Activated CD8-positive, alpha-beta memory T cell treated with anti-CD3 and anti-CD28 coated beads, Interleukin-2, amount 10 ng/mL, durations not matched to agents 7 days and 5 days (primary cell): ENCODE measurements at places on chromosomes 1 and 21. TPM values are rescaled to one million over a fixed set of nuclear protein-coding genes. Genes with fewer than 3 reads are reported as not detected.

DNA sequence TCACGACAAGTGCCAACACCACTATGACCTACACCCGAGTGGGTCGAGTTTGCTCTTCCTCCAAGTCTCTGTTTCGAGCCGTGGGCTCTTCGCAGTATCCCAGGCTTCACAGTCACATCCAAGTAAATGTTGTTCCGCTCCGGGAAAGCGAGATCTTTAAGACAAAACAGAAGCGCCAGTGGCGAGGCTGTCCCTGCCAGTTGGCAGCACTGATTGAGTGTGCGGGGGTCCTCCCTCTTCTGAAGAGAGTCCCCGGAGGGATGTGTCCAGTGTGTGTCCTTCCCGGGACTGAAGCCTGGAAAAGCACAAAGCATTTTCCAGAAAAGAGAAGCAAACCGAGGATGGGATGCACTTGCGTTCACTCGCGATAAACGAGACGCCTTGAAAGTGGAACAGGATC, 158.9 kb downstream of the PRDM16 start:
- no peaks in the 10 kb centered on the region for H3K27me3 ChIP-seq
- H3K4me3 ChIP-seq, result no peak overlapping the region
- H3K27ac ChIP-seq, result no peak overlapping the region
- no peak for DNase-seq

DNA sequence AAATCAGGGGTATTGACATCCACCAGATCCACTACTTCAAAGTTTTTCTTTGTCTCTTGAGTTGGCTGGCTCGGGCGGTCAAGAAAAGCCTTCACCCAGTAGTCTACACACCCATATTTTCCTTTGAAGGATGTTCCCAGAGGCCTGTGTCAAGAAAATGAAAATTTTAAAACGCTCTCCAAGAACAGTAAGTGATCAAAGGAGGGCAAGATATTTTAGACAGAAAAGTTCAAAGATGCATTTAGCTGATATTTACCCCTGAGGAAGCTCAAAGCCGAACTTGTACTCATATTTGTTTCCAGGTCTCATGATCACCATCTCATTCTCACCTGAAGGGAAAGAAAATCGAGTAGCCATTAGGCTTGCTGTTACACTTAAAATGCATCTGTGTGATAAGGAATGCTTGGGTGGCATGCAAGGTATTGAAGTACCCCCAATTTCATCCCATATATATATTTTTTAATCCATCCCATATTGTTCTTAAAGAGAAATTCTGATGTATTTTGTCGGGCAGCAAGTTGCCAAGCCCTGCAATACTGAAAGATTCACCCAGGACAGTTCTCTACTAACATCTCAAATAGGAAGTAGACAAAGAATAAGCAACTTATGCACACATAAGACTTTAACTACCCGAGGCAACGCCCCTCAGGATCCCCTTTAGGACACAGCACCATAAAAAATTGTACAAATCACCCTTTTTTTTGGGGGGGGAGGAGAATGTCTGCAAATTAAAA, 1.1 kb downstream of the TXNIP start:
- H3K36me3 ChIP-seq, result peaks cover 44% of the 10 kb centered on the region
- H3K27me3 ChIP-seq, result no peaks in the 10 kb centered on the region
- H3K4me3 ChIP-seq, result peak overlapping the region; percentile 99
- DNase-seq, result no peak
- H3K4me1 ChIP-seq, result peaks cover 64% of the 10 kb centered on the region
- H3K27ac ChIP-seq, result peak overlapping the region; percentile 94

The AMY1B gene
- total RNA-seq, result not detected

The TNFRSF4 gene
- total RNA-seq, result 72.4 TPM

- no peak overlapping the region for H3K4me3 ChIP-seq
- DNase-seq, result peak; percentile 87
- H3K4me1 ChIP-seq, result peaks cover 3% of the 10 kb centered on the region
- H3K36me3 ChIP-seq, result no peaks in the 10 kb centered on the region
Observed at GRCh38 chr21:42258150-42258884, 39.4 kb downstream of the ABCG1 start.

DNA sequence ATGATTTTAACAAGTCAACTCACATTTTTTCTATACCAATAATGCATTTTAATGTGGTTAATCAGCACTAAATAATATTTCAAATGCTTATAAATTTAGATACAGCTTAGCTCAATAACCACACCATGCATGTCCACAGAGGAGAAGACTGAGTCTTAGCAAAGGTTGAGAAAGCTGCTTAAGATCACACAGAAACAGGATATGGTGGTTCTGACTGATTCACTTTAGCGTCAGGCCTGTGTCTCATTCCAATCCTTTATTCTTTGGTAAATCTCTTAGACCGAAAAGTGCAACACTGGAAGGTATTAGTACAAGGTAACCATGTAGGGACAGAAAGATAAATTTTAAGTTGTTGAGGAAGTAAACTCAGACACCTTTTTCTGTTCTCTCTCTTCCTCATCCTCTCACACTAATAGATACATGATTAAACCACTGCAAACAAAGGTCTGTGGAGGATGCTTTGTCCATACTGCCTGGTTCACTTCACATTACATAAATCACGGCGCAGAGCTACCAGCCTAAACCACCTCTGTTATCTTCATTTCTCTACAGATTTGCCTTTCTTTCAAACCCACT, 139.0 kb downstream of the DPYD start:
- H3K4me3 ChIP-seq, result no peak overlapping the region
- H3K27ac ChIP-seq, result no peak overlapping the region
- no peaks in the 10 kb centered on the region for H3K36me3 ChIP-seq
- DNase-seq, result no peak

The HCN3 gene
- 6.1 TPM for total RNA-seq

DNA sequence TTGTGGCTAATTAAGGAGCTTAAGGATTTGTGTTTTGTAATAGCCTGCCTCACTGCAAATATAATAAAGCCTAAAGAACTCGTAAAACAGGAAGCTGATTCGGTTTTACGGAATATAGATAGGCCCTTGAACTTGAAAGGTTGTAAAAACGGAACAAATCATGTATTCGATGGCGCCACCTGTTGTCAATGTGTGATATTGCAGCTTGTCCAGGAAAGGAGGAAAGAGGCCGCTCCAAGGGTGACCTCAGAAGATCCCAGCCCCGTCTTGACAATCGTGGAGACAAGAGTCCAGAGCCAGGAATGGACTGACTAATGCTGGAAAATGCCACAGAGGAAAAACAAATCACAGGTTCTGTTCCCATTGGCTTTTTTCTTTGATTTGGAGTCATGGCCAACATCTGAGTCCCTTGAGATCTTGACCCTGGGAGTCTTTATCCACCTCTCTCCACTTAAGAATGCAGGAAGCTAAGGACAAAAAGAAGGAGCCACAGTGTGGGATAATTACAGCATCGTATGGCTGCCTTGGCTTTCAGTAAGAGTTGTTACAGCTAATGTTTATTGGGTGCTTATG, 7.0 kb upstream of the IGSF21 start:
- no peaks in the 10 kb centered on the region for H3K4me1 ChIP-seq
- DNase-seq, result peak; percentile 42

The PHACTR4 gene
- 26.8 TPM for total RNA-seq

DNA sequence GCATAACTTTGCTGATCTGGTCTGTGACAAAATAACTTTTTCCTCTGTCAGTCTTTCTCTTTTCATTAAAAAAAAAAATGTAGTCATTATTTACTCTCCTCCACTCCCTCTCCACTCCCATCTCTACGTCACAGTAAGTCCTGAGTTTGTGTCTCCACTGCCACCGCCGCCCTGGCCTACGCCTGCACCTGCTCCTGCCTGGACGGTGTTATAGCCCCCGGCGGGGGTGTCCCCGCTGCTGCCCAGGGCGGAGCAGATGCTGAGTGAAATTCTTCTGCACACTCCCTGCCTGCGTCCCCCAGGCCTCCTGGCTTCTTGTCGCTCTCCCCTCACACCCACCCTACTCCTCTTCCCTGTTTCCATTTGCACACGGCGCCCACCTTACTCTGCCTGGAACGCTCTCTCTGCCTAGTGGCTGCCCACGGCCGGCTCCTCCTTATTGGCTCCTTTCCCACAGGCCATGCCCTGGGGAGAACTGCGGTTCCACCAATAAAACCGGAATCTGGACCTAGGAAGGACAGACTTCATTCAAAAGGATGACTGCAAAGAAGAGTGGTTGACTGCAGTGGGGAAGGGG, 55.2 kb upstream of the C1orf174 start:
- H3K4me1 ChIP-seq, result no peaks in the 10 kb centered on the region
- H3K36me3 ChIP-seq, result no peaks in the 10 kb centered on the region
- peaks cover 13% of the 10 kb centered on the region for H3K27me3 ChIP-seq
- H3K27ac ChIP-seq, result no peak overlapping the region
- H3K4me3 ChIP-seq, result no peak overlapping the region

- DNase-seq, result no peak
- no peaks in the 10 kb centered on the region for H3K27me3 ChIP-seq
- peaks cover 63% of the 10 kb centered on the region for H3K36me3 ChIP-seq
- H3K27ac ChIP-seq, result no peak overlapping the region
- no peaks in the 10 kb centered on the region for H3K4me1 ChIP-seq
- H3K4me3 ChIP-seq, result no peak overlapping the region
Observed at GRCh38 chr1:212892108-212892507, 34.0 kb downstream of the FLVCR1 start.

The CGN gene
- 0.70 TPM for total RNA-seq

The VWA5B1 gene
- not detected for total RNA-seq

DNA sequence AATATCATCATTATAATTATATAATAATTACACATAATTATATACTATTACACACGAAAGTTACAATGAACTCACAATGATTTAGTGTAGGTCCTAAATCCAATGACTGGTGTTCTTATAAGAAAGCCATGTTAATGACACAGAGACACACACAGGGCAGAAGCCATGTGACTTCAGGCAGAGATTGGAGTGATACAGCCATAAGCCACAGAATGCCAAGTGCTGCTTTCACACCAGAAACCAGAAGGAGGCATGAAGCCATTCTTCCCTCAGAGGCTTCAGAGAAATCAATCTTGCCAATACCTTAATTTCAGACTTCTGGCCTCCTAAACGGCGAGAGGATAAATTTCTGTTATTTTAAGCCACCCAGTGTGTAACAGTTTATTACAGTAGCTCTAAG, 147.4 kb upstream of the KRTAP19-8 start:
- H3K36me3 ChIP-seq, result peaks cover 3% of the 10 kb centered on the region
- peak overlapping the region; percentile 17 for H3K4me3 ChIP-seq
- H3K27me3 ChIP-seq, result peaks cover 17% of the 10 kb centered on the region
- peaks cover 56% of the 10 kb centered on the region for H3K4me1 ChIP-seq

- no peak overlapping the region for H3K27ac ChIP-seq
- H3K36me3 ChIP-seq, result no peaks in the 10 kb centered on the region
- DNase-seq, result no peak
- no peak overlapping the region for H3K4me3 ChIP-seq
- no peaks in the 10 kb centered on the region for H3K4me1 ChIP-seq
Observed at GRCh38 chr1:164587617-164588501, 28.9 kb downstream of the PBX1 start.

DNA sequence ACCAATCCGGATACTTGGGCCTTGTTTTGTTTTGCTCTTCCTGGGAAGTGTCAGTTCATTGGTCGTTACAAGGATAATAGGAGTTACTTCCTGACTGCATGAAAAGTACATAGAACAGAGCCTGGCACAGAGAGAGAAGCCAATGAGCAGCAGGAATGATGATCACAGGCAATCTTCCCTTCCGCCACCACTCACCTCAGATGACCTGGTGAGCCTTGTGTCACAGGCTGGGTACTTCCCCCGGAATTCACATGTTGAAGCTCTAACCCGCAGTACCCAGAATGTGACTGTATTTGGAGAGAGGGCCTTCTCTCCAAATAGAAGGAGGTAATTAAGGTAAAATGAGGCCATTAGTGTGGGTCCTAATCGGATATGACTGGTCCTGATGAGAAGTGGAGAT, 18.8 kb upstream of the GPR137B start:
- DNase-seq, result no peak
- peaks cover 50% of the 10 kb centered on the region for H3K27me3 ChIP-seq
- H3K4me3 ChIP-seq, result no peak overlapping the region
- H3K36me3 ChIP-seq, result peaks cover 1% of the 10 kb centered on the region
- H3K27ac ChIP-seq, result no peak overlapping the region
- H3K4me1 ChIP-seq, result peaks cover 29% of the 10 kb centered on the region

DNA sequence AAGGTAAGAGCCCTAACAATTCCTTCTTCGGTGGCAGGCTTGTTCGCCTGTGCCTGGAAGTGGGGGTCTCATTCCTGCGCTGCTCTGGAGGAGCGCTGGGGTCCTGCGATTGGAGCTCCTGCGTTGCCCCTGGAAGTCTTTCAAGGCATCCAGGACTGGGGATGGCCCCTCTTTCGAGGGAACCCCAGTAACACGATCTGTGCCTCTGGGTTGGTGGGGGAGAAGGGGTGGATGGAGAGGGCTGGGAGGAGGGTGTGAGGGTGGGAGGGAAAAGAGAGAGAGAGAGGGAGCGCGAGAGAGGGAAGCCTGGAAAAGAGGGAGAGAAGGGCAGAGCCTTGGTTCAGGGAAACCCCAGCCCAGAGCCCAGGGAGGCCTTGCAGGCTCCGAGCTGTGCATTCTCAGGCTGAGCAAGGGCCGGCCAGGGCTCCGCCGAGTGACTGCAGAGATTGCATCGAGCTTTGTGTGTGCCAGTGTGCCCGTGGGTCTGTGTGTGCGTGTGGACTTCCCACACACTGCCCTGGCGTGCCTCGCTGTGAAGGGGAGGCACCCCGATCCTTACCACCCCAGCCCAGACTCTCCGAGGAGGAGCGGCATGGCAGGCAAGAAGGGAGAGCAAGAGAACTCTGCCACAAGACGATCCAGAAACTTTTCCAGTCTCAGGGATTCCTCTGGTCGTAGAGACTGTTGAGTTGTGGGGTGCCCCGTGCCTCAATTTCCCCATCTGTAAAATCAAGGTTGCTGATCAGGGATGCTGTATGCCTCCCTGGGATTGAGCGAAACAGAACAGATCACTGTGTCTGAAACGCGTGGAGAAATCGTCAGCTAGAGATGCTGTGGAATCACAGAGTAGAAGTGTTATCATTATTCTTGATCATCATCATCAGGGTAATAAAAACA, 619 bp downstream of the BCL9 start:
- no peak overlapping the region for H3K4me3 ChIP-seq
- peaks cover 5% of the 10 kb centered on the region for H3K27me3 ChIP-seq
- peaks cover 31% of the 10 kb centered on the region for H3K4me1 ChIP-seq
- no peak overlapping the region for H3K27ac ChIP-seq

DNA sequence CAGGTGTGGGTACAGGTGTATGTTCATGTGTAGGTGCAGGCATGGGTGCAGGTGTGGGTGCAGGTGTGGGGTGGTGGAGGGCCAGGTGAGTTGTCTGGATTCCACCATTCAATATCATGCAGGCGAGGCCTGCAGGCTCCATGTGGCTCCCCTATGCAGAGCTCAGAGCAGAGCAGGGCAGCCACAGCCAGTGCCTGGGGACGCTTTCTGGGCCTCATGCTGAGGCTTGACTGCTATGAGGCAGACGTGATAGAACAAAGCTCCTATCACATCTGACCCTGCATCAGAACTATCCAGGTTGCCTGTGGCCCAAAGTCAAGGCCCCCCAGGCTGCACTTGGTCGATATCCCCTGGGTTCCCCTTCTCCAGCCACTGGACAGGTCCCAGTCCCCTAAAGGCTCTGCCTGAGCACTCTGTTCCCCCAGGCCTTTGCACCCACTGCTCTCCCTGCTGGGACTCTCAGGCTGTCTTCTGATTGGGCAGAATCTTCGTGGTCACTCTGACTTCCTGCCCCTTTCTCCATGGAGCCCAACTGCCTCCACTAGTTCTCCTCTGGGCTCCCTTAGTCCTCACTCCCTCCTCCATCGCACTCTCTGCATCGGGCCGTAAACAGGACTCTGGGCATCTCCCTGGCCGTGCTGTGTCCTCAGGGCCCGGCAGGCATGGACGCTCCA, 78.6 kb upstream of the ACTL8 start:
- H3K4me3 ChIP-seq, result no peak overlapping the region
- DNase-seq, result no peak
- no peaks in the 10 kb centered on the region for H3K27me3 ChIP-seq

GRCh38 chr21:36610201-36610600, 88.7 kb upstream of the SIM2 start:
- no peaks in the 10 kb centered on the region for H3K4me1 ChIP-seq
- H3K27ac ChIP-seq, result no peak overlapping the region
- H3K36me3 ChIP-seq, result no peaks in the 10 kb centered on the region
- H3K27me3 ChIP-seq, result peaks cover 10% of the 10 kb centered on the region
- no peak overlapping the region for H3K4me3 ChIP-seq
